ENCODE measurements at places on chromosomes 7 and 10.

GRCh38 chr7:137846827-137847567, at the start of gene DGKI:
Gene DGKI (minus strand): TSS chr7:137846974.
- no peak for DNase-seq

DNA sequence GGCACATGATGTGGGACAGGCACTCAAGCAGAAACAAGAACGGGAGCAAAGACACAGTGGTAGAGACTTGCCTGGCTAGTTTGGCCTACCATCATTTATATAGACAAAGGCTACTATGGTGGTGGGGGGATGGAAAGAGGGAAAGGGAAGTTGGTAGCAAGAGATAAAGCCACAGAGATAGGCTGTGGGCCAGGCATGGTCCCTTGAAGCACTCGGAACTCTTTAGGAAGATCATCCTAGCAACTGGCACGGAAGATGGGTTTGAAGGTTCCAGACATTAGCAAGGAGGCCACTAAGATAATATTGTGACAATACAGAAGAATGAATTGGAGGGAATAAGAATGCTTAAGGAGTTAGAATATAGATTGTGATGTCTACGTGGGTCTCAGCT, 319.6 kb downstream of the ELMO1 start:
- DNase-seq: no peak

GRCh38 chr10:122492999-122493481, 31.7 kb downstream of the HTRA1 start:
- DNase-seq: no peak

- no peak for DNase-seq
These were observed 141.6 kb downstream of the EMX2 start for GRCh38 chr10:117684046-117684610.

DNA sequence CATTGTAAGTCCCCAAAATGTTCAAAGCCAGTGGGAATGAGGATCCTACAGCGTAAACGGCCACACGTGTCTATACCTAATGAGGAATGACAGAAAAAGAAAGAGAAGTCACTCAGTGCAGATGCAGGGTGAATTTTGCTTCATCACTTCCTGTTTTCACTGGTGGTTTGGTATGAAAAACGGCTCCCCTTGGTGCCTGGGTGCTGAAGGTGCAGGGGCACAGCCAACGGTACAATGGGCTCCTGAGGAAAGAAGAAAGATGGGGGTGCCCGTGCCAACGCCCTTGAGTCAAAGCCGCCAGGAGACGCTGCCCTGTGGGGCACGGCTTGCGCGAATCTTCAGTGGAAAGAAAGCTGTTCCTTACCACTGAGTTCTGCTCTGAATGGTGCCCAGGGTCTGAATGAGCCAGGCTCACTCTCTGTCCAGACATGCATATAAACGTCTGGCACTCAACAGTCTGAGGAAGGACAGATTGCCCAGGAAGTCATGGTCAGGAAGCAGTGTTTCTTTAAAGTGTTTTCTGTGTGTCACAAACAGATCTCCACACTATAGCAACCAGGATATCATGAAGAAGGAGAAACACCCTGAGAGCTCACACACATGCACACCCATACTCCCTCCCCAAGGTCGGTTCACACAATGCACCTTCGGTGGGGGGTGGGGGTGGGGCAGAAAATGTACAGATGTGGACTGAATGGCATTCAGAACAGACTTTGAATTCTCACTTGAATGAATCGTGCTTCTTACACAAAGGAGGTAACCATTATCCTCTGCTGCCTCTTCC, 105.8 kb downstream of the ELMO1 start:
- peak; percentile 12 for DNase-seq

GRCh38 chr7:46685051-46685450, 764.0 kb upstream of the IGFBP3 start:
- no peak for DNase-seq

DNA sequence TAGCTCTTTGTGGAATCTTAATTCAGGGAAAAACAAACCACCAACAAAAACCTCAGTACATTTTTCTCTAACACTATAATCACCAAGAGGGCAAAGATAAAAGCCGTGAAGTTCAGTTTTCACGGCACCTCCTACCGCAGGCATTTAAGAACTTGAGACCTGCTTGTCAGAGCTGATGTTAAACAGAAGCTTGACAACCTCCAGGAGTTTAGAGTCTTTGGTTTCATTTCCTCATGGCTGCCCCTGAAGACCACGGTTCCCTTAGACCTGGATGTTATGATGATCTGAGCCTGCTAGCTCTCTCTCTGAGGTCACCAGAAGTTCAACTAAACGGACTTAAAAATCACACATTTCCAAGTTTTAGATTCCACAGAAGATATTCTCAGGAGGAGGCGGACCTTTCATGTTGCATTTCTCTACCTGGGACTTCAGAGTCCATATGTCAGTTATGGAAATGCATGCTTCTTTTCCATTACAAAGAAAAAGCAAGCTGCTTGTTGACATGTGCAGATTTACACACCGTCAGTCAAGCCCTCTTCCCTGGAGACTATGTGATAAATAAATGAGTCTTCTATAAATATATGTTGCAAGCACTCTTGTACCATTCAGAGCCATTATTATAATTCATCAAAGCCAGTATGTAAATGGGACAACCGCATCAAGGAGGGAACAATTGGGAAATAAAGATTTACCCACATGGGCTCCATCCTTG, 258.0 kb downstream of the GFRA1 start:
- DNase-seq: no peak

DNA sequence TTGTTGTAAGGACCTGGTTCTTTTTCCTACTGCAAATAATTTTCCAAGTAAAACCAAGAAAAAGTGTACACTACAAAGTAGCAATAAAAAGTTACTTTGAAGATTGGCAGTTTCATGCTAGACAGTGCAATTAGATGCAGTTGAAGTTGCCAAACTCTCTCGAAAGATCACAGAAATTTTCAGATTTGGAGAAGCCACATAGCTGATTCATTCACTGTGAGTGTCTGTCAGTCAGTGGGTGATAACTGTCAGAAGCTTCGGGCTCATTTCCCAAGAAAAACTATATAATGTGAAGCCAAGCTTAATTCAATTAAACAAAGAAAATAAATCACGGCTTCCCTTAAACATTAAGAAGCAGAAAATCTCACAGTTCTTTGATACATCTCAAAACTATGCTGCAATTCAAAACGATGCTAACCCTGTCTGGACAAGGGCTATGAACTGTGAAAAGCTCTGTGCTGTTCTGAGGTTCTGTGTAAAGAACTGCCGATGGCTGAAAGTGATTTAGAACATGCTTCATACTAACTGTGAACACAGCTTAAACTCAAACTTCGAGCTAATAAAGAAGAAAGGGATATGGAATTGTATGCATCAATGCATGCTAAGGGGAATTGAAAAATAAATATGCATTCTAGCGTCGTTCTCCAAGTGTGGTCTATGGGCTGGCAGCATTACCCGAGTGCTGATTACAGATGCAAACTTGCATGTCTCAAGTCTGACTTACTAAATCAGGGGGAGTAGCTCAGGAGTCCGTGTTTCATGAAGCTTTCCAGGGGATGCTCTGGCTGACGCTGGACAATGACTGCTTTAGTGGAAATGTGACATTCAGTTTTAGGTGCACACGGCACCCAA, 557.4 kb downstream of the CALN1 start:
- no peak for DNase-seq

GRCh38 chr7:2728316-2729030, 40.5 kb downstream of the AMZ1 start:
- DNase-seq: no peak

DNA sequence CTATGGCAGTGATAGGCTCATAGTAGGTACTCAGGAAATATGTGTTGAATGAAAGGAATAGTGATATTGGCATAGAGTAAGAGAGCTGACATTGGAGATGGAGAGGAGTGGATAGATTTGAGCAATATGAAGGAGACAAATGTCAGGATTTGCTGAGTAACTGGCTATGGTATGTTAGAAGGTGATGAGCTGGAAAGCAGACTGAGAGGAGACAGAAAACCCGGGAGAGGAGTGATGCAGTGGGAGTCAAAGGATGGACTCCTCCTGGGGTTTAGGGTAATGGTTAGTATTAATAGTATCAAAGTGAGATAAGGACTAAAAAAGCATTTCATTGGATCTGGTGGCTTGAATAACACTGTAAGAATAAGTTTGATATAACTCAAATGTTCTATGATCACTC, 64.8 kb downstream of the CD36 start:
- DNase-seq: no peak

DNA sequence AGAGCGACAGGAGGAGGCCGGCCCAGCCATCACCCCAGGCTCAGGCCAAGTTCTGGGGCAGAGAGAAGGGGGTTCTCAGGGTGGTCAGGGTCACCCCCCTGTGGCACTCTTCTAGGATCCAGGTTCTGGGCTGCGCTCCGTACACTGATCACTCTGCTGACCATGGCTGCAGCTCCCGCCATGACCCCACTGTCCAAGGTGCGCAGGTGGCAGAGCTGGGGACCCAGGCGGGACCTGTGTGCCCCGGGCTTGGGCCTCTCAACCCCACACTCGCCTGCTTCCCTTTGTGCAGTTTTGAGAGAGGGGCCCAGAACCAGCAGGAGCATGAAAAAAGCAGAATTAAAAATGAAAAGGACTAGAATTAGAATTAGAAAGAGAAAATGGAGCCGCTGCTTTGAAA, 227.1 kb downstream of the FANK1 start:
- DNase-seq: no peak

GRCh38 chr7:69062020-69062765, 536.1 kb upstream of the AUTS2 start:
- no peak for DNase-seq

GRCh38 chr10:110056822-110057221, 49.0 kb downstream of the ADD3 start:
- DNase-seq: no peak

- no peak for DNase-seq
These were observed 464.0 kb upstream of the ZMIZ1 start for GRCh38 chr10:78604721-78605120.

Data from activated gamma-delta T cell (primary cell).